Activated CD4-positive, alpha-beta T cell treated with anti-CD3 and anti-CD28 coated beads for 1 hour (primary cell): ENCODE measurements at places on chromosomes 2 and 18.

- DNase-seq: no peak
Measured at GRCh38 chr2:235091983-235092382, 140.2 kb downstream of the SH3BP4 start.

GRCh38 chr18:46321955-46322354, 217.8 kb downstream of the HAUS1 start:
- DNase-seq: no peak

- no peak for DNase-seq
Measured at GRCh38 chr18:55522011-55522410, 66.0 kb downstream of the TCF4 start.

DNA sequence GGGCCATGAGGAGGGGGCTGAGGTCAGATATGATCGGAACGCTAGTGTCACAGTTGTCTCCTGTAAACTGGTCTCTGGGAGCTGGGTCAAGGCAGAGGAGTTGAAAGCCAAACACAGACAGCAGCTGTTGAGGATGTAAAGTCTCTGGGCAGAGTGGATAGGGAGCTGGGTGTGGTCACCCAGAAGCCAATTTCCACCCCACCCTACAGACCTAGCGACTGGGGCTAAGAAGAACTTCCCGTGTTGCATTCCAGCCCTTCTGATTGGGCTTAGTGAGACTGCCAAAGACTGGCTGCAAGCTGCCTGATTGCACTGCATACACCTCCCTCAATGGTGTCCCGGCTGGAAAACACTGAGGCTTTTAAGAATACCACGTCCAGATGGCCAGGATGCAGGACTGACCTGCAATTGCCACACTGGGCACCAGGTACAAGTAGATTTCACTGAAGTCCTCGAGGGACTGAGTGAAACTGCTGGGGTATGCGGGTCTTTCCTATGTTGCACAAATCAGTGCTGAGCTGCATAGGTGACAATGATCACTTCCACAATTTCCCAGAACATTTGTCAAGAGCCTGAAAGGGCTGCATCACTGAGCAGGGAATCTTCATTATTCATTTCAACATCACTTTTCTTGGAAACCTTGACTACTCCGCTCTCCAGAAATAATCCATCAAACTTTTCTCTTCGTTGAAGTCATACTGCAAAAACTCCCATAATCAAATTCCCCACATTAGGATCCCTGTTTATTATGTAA, 43.1 kb upstream of the EML4 start:
- DNase-seq: no peak

DNA sequence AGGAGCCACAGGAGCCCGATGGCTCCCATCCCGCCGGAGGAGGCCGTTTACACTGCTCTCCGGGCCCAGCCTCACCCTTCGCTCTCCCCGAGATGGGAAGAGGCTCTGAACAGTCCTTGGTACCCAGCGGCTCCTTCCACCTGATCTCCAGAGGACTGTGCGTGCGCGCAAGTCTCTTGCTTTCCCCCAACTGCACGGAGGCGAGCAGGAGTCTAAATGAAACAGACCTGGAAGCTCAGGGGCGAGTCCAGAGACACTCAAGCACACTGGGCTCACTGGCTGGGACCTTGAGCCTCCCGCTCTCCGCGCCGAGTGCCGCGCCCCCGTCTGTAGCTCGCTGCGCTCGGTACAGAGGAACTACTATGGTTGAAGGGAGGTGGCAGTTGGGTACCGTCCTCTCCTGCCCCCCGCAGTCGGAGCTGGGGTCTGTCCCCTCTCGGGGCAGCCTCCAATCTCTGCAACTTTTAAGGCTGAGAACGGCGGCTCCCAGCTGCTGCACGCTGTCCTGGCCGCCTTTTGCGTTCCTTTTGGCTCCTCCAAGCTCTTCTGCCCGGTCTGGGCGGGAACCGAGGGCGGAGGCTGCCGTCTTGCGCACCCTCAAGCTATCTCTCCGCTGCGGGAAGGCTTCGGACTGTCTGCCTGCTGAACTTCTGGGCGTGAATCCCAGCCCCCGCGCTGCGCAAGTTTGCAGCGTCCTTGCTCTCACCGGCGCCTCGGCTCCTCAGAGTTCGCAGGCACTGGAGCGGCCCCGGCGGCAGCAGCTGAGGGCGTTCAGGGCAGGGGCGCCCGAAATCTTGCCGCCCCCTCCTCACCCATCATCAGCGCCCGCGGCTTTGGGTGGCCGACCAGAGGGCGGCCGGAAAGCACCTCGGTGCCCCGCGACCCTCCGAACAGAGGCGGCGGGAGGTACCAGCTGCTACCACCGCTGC, 491 bp downstream of the ALK start:
- no peak for DNase-seq

GRCh38 chr2:20634507-20635112, 16.3 kb downstream of the HS1BP3 start:
- no peak for DNase-seq

DNA sequence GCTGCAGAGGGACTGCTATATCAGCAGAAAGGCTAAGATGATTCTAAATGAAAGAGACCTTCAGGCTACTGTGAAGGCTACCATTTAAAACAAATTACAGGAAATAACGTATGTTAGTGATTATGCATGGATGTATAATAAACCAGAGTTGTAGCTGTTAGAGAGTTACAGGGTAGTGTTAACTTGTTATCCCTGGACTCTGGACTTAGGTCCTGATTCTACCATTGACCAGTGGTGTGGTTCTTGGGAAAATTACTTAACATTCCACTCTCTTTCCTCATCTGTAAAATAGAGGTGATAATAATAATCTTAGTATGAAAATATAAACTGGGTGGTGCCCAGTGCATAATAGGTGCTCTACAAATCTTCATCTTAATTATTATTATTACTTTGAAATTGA, 22.2 kb downstream of the LAMA3 start:
- no peak for DNase-seq

- DNase-seq: no peak
Measured at GRCh38 chr18:61991201-61991600, 98.4 kb upstream of the RNF152 start.
